ENCODE measurements at places on chromosomes 16 and 17.

- H3K27ac ChIP-seq: no peak overlapping the region
- no peak overlapping the region for H3K4me3 ChIP-seq
- no peak for DNase-seq
- H3K36me3 ChIP-seq: no peaks in the 10 kb centered on the region
- H3K27me3 ChIP-seq: no peaks in the 10 kb centered on the region
Measured at GRCh38 chr17:46727572-46728348, 90.7 kb downstream of the WNT3 start.

GRCh38 chr17:70318051-70318450 is 148.7 kb downstream of the KCNJ2 start:
- H3K27me3 ChIP-seq: no peaks in the 10 kb centered on the region
- DNase-seq: no peak
- H3K27ac ChIP-seq: no peak overlapping the region
- no peaks in the 10 kb centered on the region for H3K36me3 ChIP-seq
- H3K4me1 ChIP-seq: no peaks in the 10 kb centered on the region

GRCh38 chr16:530111-530817 is 2.8 kb downstream of the CAPN15 start:
- no peak overlapping the region for H3K27ac ChIP-seq
- no peak overlapping the region for H3K4me3 ChIP-seq
- peaks cover 17% of the 10 kb centered on the region for H3K4me1 ChIP-seq
- no peak for DNase-seq
- no peaks in the 10 kb centered on the region for H3K36me3 ChIP-seq
- no peaks in the 10 kb centered on the region for H3K27me3 ChIP-seq

GRCh38 chr17:75487351-75488070 is 27.8 kb downstream of the CASKIN2 start:
- H3K27ac ChIP-seq: peak overlapping the region; percentile 68
- H3K4me1 ChIP-seq: peaks cover 13% of the 10 kb centered on the region
- no peak overlapping the region for H3K4me3 ChIP-seq
- H3K36me3 ChIP-seq: no peaks in the 10 kb centered on the region
- H3K27me3 ChIP-seq: no peaks in the 10 kb centered on the region

DNA sequence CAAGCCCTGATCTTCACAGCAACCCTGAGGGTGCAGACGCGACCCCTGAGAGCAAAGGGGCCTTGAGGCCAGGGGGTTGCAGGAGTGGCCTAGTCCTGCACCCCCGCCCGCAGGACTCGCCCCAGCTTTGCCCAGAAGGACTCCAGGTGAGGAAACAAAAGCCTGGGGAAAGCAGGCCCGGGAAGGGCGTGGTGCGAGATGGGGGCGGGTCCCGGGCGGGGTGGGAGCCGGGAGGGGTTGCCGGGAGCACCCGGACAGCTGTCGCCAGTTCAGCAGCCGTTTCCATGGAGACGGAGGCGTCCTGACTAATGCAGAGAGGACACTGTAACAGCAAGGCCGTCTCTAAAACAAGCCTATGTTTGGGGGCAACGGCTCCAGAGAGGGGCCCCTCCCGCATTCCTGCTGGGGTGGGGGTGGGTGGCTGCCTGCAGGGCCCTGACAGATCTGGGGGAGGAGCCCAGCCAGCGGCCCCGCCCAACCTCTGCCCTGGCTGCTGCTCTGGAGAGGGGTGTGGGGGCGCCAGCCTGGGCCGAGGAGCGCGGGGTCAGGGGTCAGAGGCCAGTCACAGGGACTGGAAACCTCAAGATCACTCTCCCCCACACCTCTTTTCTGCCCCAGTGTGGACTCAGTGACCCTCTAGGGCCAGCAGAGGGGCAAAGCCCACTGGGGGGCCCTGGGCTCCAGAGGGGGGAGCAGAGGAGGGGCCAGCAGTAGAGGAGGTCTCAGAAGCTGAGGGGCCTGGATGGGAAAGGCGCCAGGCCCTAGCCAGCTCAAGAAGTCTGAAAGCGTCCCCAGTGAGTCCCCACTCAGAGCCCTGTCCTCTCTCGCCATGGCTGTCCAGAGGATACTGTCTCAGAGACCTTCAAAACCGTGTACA is 3.1 kb upstream of the TPPP3 start:
- no peak for DNase-seq
- no peak overlapping the region for H3K27ac ChIP-seq

- no peak for DNase-seq
- no peak overlapping the region for H3K4me3 ChIP-seq
- H3K27me3 ChIP-seq: no peaks in the 10 kb centered on the region
- no peak overlapping the region for H3K27ac ChIP-seq
Measured at GRCh38 chr16:77556201-77556873, 121.5 kb upstream of the ADAMTS18 start.

DNA sequence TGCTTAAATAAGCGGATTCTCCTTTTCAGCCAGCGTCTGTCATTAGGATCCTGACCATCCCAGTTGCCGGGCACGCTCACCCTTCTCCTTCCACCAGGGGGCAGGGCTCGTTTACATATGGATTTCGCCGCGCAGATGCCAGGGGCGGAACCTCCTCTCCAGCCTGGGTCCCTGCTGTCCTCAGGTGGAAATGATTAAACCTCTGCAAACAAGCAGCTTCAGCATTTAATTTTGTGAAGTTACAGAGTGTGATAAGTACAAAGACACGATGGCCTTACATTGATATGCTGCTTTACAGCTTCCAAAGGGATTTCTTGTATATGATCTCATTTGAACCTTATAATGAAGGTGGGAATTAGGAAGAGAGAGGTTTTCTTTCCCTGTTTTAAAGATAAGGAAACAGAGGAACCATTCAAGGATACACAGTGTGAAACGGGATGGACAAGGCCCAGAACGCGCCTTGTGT is 3.9 kb upstream of the KRT28 start:
- no peaks in the 10 kb centered on the region for H3K4me1 ChIP-seq
- H3K27ac ChIP-seq: no peak overlapping the region
- DNase-seq: no peak
- peaks cover 7% of the 10 kb centered on the region for H3K27me3 ChIP-seq

DNA sequence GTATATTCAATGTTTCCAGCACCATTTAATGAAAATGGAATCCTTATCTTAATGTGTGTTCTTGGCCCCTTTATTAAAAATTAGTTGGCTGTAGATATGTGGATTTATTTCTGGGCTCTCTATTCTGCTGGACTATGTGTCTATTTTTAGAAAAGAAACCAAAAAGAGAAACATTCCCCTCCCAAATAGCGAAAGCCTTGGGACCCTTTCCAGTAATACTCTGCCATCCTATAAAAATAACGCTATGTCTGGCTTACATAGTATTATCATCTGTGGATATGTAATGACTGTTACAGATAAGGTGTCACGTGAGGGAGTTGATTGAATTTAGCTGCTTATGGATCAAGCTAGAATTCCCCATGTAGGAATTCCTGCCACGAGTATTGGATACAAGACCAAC is 279.3 kb upstream of the KIF2B start:
- no peaks in the 10 kb centered on the region for H3K27me3 ChIP-seq
- no peak overlapping the region for H3K4me3 ChIP-seq
- H3K27ac ChIP-seq: no peak overlapping the region
- H3K4me1 ChIP-seq: no peaks in the 10 kb centered on the region

- H3K4me3 ChIP-seq: no peak overlapping the region
- H3K27me3 ChIP-seq: no peaks in the 10 kb centered on the region
- H3K27ac ChIP-seq: no peak overlapping the region
- H3K36me3 ChIP-seq: no peaks in the 10 kb centered on the region
- no peak for DNase-seq
- H3K4me1 ChIP-seq: no peaks in the 10 kb centered on the region
Measured at GRCh38 chr17:52606590-52606989, 448.1 kb upstream of the CA10 start.

DNA sequence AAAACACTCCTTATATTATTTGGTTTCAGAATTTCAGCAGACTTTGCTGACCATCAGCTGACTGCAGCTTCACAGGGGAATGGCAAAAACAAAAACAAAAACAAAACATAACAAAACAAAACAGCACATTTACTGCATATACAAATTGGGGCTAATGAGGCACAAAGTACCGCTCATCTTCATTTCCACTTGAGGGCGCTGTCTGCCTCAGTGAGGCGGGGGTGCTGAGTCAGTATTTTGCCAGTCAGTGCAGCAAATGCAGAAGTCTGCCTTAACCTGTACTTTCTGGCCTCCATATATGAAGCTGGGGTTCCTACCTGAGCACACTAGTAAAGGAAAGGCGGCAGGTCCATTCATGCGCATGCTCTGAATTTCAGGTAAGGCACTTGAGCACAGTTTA is 13.5 kb upstream of the DYNLRB2 start:
- no peak overlapping the region for H3K27ac ChIP-seq
- no peak overlapping the region for H3K4me3 ChIP-seq
- no peak for DNase-seq
- no peaks in the 10 kb centered on the region for H3K4me1 ChIP-seq
- H3K27me3 ChIP-seq: no peaks in the 10 kb centered on the region

Data from GM12878 (cell line).